ENCODE measurements at places on chromosomes 4 and X.

DNA sequence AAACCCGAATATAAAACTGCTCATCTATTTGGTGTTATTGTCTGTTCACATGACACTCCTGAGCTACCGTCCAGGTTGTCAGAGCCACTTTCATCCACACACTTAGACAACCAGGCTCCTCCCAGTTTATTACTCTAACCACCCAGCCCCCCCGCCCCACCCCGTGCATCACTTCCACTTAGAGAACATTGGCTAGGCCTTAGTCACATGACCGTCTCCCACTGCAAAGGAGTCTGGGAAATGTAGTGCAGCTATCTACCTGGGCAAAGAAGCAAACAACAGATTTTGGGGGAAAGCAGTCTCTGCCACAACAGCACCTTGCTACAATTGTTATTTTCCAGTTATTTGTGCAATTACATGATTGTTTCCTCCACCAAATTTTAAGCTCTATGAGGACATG is 57.6 kb upstream of the RBPJ start:
- DNase-seq = no peak

DNA sequence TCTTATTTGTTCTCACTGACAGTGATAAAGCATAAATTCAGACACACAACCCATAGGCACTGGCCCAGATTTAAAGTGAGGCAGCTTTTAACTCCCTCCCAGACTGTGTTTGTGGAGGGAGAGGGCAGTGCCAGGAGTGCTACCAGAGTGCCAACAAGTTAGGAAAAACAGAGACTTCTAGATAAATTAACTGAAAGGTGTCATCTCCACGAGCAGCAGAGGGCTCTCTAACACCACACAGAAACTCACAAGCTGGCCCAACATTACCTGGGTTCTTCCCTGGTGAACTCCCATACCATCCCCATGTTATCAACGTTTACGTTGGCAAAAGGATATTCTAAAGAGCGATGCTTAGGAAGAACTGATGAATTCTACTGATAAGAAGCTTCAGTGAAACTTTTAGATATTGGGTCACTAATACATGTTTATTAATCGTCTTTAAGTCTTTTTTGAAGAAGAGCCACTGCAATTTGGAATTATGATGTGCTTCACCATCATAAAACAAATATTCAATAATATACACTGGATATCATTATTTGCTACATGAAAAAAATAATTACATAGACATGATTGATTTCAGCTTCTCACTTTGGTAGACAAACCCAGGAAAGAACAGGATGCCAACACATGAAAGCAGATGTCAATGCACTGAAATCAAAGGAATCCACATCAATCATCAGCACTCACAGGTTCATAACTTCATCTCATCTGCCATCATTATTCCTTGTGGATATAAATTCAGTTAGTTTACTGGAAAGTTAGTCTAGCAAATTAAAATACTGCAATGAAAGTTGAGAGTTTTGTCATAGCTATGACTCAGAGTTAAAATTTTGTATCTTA is 121.2 kb upstream of the NAP1L5 start:
- peak; percentile 47 for DNase-seq

DNA sequence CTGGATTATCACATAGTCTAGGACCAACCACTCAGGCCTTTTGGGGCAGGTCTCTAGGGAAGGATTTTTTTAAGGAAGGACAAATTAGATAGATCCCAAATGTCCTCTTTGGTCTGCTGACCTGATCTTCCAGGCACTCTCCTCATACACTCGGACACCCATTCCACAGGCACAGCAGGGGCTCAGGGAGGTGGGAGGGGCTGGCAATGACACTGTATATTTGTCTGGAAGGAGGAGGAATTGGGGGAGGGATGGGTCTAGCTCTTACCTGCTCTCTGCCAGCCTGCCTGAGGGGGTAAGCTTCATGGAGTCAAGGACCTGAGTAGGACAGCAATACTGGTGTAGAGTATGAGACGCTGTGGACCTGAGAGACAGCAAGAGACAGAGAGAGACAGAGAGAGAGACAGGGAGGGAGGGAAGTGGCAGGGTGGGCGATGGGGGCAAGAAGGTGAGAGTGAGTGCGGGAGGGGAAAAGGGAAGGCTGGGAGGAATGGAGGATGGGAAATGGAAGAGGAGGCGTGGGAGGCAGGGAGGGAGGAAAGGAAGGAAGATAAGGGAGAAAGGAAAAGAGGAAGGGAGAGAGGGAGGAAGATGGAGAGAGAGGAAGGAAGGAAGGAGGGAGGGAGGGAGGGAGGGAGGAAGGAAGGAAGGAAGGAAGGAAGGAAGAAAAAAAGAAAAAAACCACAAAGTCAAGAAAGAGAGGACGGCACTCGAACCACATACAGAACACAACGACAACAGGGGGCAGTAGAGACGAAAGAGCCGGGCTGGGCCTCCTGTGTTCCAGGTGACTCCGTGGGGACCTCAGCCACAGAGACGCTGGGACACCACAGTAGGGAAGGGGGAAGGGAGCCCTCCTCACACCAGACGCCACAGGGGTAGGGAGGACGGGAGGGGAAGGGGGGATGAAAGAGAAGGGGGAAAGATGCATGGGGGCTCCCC is 1.8 kb downstream of the IQSEC2 start:
- no peak for DNase-seq

DNA sequence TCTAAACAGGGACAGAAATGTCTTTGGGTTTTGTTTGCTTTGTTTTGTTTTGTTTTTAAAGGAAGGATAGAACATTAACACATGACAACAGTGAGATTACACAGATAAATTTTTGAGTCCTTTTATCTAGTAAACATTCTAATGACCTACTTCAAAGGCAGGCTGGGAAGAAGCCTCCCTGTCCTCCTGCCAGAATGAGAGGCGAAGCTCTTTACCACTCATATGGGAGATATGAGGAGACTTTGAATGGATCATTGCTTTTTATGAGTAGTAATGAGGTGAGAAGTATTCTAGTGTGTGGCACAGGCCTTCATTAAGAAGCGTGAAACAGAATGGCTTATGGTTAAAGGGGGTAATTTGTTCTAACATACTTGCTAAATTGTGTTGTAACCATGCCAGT is 172.0 kb downstream of the FBXO8 start:
- DNase-seq = no peak

- DNase-seq = no peak
Observed at GRCh38 chr4:183289688-183290087, 30.4 kb downstream of the CLDN22 start.

- DNase-seq = no peak
Observed at GRCh38 chrX:49066690-49067089, 7.1 kb downstream of the PRAF2 start.

- no peak for DNase-seq
Observed at GRCh38 chrX:63884821-63885790, 100.1 kb upstream of the ARHGEF9 start.

DNA sequence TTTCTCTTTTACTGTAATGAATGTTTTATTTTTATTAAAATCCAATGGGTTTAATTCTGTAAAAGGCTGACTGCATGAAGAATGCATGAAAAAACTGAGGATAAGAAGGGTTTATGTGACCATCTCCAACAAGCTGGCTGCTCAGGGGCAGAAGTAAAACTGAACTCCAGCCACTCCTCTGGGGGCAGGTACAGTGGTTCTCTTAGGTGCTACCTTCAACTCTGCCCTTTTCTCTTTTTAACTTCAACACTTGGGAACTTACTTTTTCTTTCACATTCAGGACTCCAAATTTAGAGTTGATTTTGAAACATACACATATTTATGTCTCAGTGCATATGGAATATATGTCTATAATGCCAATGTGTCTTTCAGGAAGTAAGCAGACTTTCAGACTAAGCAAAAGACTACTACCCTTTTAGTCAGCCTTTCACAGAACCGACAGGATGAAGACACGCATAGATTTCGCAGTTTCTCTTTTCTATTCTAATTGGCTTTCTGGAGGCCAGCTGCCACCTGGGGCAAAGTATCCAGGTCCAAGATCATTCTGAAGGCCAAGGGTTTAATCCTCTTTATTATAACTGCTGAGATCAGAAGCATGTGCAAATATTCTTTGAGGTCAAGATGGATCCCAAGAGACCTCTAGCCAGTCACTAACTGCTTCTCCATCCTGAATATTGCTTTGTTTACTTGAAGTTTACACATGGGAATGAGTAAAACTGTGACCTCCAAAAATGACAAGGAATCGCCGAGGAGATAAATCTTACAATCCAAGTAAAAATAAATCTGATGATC is 30.7 kb downstream of the HS3ST1 start:
- no peak for DNase-seq

DNA sequence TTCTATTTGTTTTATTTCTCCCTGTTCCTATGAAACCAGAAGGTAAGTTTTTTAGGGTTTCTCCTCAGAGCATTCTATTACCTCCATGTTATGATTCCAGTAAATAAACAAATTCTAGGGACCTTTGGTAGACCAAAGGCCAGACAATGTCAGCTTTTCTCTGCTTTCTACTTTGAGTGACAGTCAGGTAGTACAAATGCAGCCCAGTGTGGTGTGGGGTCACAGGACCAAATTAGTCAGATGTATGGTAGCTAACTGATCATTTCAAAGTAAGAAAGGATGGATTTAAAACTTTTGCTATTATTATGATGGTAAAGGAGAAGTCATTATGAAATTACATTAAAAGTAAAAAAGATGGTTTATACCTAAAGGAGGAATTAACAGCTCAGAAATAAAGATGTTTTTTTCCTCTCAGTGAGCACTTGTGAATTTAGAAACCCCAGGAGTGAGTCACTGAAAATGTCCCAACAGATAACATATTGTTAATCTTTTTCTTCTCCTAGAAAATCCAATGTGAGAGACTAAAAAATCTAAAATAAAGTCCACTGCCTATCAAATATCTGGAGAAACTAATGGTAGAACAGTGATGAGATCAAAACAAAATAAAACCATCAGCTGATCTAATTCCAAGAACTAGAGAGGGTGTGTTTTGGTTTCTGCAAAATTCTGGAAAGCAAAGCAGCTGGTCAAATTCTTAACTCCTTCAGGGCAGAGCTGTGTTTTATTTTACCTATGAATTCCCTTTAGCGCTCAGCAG is 16.6 kb upstream of the KLHL2 start:
- DNase-seq = no peak

- no peak for DNase-seq
Observed at GRCh38 chr4:76270244-76271175, 19.0 kb downstream of the FAM47E start.

GRCh38 chrX:18194688-18195087 is 26.0 kb downstream of the BEND2 start:
- no peak for DNase-seq

DNA sequence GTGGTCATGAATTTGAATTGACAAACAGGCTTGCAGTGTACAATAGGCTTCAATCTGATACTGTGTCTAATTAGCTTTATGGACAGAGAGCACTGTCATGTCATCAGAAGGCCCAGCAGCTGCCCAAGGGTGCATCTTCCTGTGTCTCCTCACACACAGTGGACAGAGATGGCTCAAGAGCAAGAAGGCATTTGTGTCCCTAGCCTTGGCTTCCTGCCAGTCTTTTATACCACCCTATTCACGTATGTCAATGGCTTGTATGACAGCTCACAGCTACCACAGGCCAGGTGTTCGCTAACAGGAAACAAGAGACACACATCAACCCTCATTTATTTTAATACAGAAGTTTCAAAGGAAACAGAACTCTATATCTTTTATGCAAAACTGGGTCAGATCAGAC is 874.0 kb upstream of the AGA start:
- DNase-seq = no peak

GRCh38 chr4:140042634-140043033 is 111.3 kb downstream of the MAML3 start:
- no peak for DNase-seq

- no peak for DNase-seq
Observed at GRCh38 chrX:70423936-70424675, 992 bp downstream of the GDPD2 start.

- peak; percentile 18 for DNase-seq
Observed at GRCh38 chr4:119025916-119026661, 109.5 kb upstream of the MYOZ2 start.

DNA sequence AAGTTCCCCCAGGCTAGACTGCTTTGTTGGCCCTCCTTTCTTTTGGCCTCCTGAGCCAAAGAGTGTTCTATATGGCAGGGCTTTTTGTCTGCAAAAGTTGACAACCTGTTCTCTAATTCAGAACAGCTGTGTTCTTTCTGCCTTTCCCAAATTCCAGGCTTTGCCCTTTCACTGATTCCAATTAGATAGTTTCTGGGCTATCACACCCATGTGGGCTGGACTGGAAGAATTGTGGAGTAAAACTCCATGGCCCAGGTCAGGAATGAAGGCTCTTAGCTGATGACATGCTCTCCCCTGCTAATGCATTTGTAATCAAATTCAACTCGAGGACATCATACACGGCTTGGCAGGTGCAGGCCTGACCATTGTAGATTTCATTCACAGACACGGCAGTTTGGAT is 19.4 kb downstream of the BMP3 start:
- DNase-seq = peak; percentile 45

DNA sequence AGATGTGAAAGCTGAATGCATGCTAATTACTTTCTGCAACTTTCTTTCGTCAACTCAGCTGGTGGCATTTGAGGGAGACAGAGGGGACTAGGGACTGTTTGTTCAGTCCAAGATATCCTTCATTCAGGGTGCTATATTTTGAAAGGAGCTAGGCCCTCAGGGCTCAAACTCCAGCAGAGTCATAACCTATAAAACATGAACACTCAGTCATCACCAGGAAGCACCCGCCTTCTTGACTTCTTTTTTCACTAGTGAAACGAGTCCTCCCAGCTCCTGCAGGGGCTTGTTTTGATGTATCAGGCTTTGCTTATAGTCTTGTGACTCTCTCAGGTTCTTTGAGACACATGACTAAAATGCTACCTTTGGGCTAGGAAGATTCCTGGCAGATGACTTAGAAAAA is 230.6 kb downstream of the PCDH7 start:
- DNase-seq = no peak

- DNase-seq = no peak
Observed at GRCh38 chr4:166252487-166253402, 379.7 kb downstream of the TLL1 start.

GRCh38 chr4:171924746-171925376 is 111.7 kb downstream of the GALNTL6 start:
- DNase-seq = no peak

DNA sequence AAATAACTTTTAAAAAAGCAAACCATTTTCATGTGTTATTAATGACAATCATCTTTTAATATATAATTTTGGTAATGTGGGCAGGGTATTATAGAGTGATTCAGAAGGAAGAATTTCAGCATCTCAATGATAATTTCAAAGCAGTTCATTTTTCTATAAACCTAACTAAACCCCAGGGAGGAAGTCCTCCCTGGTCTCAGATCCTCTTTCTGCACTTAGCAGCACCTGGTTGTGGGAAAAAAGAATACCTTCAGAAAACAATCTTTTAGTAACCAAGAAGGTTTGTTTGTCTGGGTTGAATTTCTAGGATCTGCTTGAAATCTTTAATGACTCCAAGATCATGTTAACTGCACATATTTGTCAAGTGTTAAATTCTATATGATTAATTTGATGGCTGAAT is 29.9 kb downstream of the DKK2 start:
- no peak for DNase-seq

GRCh38 chr4:67332627-67333026 is 212.7 kb downstream of the CENPC start:
- no peak for DNase-seq

GRCh38 chr4:22167201-22167600 is 218.6 kb upstream of the KCNIP4 start:
- DNase-seq = no peak
